ENCODE measurements at places on chromosomes 6 and 20.

- peak; percentile 69 for DNase-seq
Observed at GRCh38 chr6:117483645-117484016, 1.2 kb downstream of the DCBLD1 start.

- DNase-seq = no peak
Observed at GRCh38 chr6:14243597-14243996, 126.0 kb downstream of the CD83 start.

- DNase-seq = no peak
Observed at GRCh38 chr6:37845930-37846329, 26.4 kb downstream of the ZFAND3 start.

DNA sequence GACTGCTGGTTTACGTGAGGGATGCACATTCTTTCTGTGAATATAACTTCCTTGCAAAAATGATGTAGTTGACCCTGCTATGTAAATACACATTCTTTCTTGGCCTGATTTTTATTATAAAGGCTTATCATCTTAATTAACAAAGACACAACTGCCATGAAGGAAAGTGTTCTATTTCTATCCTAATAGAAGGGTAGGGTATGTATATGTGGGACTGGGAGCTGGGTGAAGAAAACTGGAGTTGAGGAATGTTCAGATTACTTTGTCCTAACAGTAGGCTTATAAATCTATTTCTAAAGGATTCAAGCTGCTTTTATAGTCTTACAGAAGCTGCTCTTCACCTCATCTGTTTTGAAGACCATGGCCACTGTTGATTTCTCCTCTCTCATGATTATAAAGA is 76.5 kb upstream of the RGS17 start:
- no peak for DNase-seq

GRCh38 chr20:63115651-63116411 is 100.1 kb downstream of the YTHDF1 start:
- no peak for DNase-seq
